Cortex of kidney (tissue), 1 donor: ENCODE measurements at places on chromosomes 7 and 10.
A peak's percentile ranks its signal among the peaks of the same experiment; 100 is the strongest.

- no peak for DNase-seq
Observed at GRCh38 chr10:59857921-59858320, 48.4 kb downstream of the CCDC6 start.

DNA sequence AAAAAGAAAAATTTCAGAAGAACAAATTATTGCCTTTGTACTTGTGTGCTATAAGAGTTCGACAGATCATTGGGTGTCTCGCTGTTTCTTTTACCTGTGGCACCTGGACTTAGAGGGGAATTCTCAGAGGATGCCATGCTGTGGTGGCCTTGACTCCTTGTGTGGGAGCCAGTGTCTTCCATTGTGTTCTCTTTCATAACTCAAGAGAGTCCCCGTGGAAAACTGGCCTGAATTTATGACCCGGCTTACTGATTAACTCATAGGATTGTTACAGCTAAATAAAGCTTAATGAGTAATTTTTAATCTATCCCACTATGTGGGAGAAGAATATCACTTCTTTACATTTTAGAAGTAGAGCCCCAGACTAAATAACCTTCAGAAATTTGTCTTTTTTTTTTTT is 54.5 kb downstream of the UBE3C start:
- DNase-seq, result no peak

DNA sequence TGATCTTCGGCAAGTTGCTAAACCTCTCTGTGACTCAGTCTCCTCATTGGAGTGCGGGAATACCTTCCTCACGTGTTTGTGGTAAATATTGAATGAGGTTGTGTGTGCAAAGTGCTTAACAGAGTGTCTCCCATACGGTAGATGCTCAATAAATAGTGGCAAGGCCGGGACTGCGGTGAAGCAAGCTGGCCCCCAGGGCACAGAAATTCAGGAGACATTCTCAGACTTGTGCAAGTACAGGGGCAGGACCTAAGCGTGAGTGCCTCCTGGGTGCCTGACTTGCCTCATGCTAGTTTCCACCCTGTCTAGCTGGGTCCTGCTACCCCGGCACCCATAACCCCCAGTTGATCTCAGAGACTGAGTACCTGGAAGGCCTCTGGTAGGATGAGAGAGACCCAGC is 97.8 kb downstream of the CDH23 start:
- no peak for DNase-seq

DNA sequence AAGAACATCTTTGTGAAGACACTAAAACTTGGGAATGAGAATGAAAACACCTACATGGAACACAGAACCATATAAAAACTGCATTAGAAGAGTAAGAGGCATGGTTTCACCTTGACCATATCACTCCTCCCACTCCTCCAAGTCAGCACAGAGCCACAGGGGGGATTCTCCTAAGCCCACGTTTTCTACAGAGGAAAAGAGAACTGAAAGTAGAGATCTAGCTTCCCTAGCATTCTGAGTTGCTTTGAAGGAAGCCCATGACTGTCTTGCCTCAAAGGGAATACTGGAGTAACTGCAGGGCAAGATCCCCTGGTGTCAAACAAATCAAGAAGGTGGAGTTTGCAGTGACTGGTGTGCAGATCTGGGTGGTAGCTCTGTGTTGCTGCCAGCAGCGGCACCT is 43.9 kb downstream of the HBP1 start:
- DNase-seq, result no peak

DNA sequence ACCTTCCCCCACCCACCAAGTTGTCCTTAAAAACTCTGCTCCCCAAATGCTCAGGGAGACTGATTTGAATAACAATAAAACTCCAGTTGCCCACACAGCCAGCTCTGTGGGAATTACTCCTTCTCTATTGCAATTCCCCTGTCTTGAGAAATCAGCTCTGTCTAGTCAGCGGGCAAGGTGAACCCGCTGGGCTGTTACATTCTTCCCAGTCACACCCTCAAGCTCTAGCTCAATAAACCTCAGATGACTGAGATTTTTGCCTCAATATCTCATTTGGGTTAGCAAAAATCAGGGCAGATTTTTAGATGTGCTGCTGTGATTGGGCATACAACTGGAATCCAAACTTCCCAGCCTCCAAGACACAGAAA is 32.9 kb downstream of the SVOPL start:
- no peak for DNase-seq

GRCh38 chr7:91852263-91852741 is 28.2 kb downstream of the MTERF1 start:
- DNase-seq, result no peak

GRCh38 chr10:69629897-69630650 is at the start of gene FAM241B:
FAM241B (plus strand) TSS chr10:69630247; CDS start chr10:69631744, 1,497 bp downstream.
- DNase-seq, result peak; percentile 33

- no peak for DNase-seq
Observed at GRCh38 chr7:103149808-103150180, 895 bp upstream of the NAPEPLD start.

GRCh38 chr10:11430421-11431215 is 180.8 kb downstream of the USP6NL start:
- DNase-seq, result no peak

GRCh38 chr7:13639396-13639795 is 350.1 kb downstream of the ETV1 start:
- DNase-seq, result no peak

GRCh38 chr7:151506901-151507382 is 12.8 kb downstream of the RHEB start:
- DNase-seq, result no peak

- no peak for DNase-seq
Observed at GRCh38 chr10:43036481-43037428, 40.1 kb upstream of the RET start.

DNA sequence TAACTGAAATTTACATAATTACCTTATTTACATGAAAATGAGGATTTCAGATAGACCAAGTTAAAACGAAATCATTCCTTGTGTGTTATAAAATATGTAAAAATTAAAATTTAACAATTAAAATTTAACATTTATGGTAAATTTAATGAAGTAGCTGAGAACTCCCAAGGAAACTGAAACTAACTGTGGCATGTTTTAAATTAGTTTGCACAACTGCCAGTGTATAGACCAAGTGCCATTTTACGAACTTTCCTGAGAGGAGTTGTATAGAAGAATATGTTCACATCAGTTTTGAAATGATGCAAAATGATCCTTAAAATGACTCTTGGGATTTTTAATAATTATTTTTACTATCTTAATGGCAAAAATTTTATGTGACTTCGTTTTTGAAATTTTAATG is 23.6 kb downstream of the PDLIM1 start:
- no peak for DNase-seq

- no peak for DNase-seq
Observed at GRCh38 chr7:33669251-33669670, 236.1 kb upstream of the BMPER start.

DNA sequence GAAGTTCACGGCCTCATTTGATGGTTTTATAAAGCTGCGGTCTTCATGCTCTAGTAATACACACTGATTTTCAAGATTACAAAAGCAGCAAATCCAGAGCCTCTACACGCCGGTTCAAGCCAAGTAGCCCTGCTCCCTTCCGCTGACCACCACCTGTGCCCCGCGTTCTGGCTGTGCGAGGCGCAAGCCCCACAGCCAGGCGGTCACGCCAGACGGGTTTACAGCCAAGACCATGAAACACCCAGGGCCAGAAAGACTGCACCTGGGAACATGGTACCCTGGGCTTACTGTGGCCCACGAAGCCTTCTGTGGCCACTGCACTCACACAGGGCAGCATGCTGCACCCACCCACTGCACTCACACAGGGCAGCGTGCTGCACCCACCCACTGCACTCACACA is 33.6 kb downstream of the GPER1 start:
- DNase-seq, result no peak

DNA sequence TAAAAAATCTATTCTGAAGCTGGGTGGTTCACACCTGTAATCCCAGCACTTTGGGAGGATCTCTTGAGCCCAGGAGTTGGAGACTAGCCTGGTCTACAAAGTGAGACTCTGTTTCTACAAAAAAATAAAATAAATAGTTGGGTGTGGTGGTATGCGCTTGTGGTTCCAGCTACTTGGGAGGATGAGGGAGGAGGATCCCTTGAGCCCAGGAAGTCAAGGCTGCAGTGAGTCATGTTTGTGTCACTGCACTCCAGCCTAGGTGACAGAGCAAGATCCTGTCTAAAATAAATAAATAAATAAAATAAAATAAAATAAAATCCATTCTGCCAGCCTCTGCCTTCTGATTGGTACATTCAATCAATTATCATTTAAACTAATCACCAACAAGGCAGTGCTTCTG is 17.5 kb downstream of the ZNF33A start:
- no peak for DNase-seq

DNA sequence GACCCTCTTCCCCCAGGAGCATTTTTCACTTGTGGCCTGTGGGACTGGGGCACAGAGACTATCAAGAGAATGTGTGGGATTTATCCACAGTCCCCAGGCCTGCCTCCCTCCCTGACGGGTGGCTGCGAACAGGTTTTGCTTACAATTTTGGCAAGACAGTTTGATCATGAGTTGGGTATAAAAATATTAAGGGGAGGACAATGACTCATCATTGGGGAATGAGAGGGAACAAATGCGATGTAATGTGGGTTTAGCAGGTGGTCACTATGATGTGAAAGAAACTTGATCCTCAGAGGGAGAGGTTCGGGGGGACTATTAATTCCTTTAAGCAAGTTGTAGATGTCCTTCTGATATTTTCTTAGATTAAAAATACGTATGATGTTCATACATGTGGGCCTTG is 52.2 kb downstream of the EMX2 start:
- no peak for DNase-seq
